ENCODE measurements at places on chromosomes 11 and 22.
A peak's percentile ranks its signal among the peaks of the same experiment; 100 is the strongest.

DNA sequence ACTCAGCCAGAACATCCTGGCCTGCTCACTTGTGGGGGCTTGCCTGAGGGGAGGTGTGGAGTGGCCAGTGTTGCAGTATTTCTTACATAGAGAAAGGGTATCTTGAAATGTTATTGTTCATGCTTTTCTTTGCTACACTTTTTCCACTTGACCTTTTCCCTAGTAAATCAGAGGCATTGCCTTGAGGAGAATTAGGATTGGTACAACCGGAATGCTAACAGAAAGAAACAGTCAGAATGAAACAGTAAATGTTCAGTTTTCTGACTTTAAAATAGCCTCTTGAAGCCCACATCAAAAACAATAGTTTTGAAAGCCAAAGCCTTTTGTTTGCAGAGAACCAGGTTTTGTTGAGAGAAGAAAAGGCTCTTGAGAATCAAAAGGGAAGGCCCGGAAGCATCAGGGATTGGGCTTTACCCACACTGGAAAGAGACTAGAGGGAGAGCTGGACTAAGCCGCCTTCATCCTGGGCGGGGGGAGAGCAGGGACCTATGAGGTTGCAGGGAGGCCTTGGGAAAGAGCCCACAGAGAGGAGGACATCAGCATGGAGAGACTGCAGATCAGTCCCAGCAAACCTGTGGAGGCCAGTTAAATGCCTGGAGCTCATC is 12.4 kb downstream of the ADM start:
- no peak for DNase-seq

DNA sequence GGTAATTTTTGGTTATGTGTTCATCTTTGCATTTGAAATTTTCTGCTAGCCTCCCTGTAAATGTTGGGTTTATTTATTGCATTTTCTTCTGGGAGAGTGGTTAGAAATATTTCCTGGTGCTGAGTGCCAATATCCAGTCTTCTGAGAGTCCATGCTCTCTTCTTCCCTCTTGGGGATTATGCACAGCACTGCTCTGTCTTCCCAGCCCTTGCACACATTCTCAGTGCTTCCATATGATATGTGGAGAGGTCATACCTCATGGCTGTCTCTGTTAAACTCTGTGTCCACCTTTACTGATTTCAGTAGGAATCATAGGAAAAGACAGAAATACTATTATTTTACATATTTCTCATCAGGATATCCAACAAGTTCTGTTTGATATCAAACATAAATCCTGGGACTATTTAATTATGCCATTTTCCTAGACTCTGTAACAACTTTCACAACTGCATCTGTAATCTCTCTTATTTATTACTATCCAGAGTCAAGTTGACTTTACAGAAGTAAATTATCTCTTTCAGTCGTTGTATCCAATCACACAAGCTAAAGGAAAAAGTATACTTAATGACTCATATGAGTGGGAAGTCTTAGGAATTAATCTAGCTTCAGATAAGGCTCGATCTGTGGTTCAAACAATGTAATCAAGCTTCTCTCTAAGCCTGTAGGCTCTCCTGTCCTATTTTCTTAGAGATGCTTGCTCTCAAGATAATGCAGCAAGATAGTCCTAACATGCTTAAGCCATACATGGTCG is 2.7 kb upstream of the NXPE1 start:
- no peak for DNase-seq

GRCh38 chr22:28032861-28033260 is 113.8 kb upstream of the PITPNB start:
- no peak for DNase-seq

- DNase-seq = no peak
Measured at GRCh38 chr11:69877235-69877634, 58.0 kb upstream of the FGF3 start.

GRCh38 chr11:122781378-122782195 is 56.7 kb upstream of the CRTAM start:
- peak; percentile 75 for DNase-seq

GRCh38 chr11:74138572-74138971 is 32.2 kb downstream of the C2CD3 start:
- no peak for DNase-seq

GRCh38 chr11:78041843-78042440 is 18.9 kb upstream of the KCTD14 start:
- no peak for DNase-seq

- no peak for DNase-seq
Measured at GRCh38 chr11:7612056-7612660, 61.1 kb downstream of the CYB5R2 start.

- no peak for DNase-seq
Measured at GRCh38 chr22:37063431-37064420, 12.2 kb downstream of the KCTD17 start.

- DNase-seq = peak; percentile 53
Measured at GRCh38 chr11:61815790-61816735, 740 bp downstream of the FADS1 start.

GRCh38 chr11:117083011-117083935 is 15.0 kb downstream of the SIK3 start:
- DNase-seq = no peak

DNA sequence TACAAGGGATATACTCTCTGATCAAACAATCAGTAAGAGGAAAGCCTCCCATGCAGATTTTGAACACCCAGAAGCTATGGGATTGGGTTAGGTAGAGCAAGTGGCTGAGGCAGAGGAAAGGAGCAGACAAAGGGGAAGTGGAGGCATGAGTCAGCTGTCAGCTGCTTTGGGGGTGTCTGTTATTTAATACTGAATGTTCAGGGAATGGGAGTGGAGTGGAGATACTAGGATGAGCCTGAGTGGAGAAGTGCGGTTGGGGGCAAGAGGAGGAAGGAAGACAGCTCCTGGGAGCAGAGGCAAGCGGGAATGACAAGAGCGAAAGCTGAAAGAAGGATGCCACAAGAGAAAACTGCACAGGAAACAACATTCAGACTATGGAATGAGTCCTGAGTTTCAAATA is 22.7 kb upstream of the TMPRSS5 start:
- DNase-seq = no peak

- DNase-seq = no peak
Measured at GRCh38 chr11:133995066-133995465, 38.3 kb upstream of the IGSF9B start.

DNA sequence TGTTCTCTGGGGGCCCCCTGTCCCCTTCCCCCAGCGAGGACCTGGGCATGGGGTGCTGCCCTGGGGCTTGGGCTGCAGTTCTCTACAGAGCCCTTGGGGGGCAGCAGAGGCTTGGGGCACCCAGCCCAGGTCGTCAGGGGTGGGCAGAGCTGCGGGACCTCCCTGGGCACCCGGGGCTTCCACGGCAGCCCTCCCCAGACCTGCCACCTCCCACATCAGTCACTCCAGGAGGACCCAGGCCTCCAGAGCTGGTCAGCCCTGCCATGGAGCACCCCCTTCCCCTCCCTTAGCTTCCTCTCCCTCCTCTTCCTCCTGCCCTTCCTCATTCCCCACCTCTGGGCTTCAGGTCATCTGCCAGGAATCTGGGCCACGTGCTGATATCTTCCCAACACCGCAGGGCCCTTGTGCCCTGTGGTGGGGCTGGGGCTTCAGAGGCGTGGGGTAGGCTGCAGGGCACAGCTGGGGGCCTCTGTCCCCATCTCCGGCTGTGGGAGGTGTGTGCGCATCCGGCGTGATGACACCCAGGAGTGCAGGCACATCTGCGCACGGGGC is 5.8 kb downstream of the TSPAN4 start:
- DNase-seq = peak; percentile 64

DNA sequence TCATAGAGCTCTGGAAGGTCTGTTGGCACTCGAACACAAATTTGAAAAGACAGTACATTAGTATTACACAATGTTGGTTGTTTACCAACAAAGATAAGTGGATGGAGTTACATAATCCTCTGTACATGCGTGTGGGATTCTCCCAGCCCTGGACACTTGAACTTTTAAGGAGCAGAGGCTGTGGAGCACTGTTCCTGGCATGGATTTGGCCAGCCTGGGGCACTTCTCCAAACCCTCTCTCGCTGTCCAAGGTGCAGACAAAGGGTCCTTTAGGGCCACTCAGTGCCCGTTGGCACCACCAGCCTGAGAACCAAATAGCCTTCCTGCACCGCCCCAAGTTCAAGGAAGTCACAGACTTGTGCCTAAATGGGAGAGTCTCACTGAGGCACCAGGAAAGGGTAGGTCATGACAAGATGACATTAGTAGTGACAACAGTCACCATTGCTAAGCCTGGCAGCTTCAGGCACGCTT is 1.6 kb upstream of the ANO1 start:
- DNase-seq = no peak

GRCh38 chr22:47193606-47194329 is 431.3 kb downstream of the TBC1D22A start:
- DNase-seq = no peak

DNA sequence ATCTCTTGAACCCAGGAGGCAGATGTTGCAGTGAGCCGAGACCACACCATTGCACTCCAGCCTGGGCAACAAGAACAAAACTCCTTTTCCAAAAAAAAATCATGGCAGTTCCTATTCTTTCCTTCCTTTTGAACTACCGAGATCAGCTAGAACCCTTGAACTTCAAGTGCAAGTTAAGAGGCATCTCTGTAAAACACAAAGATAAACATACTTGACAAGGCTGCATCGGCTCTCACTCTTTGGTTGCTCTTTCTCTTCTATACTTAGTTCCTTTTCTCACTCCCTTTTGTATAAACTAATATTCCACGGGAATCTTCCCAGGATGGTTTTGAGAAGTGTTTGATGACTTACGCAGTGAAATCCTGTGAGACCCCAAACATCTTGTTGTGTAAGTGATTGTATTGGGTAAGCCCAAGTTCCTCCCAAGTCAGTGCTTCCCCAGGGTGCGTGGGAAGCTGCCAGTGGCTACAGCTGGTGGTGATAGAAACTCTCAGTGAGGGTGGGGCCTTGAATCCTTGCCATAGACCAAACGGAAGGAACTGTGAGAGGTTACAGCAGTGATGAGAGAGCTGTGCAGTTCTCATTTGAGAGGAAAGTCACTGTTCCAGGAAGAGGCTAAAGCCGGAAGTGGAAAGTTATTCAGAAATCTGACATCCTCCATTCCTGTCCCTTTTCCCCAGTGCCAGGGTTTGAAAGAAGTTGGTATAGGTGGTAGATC is 24.1 kb upstream of the CDC42EP2 start:
- no peak for DNase-seq

DNA sequence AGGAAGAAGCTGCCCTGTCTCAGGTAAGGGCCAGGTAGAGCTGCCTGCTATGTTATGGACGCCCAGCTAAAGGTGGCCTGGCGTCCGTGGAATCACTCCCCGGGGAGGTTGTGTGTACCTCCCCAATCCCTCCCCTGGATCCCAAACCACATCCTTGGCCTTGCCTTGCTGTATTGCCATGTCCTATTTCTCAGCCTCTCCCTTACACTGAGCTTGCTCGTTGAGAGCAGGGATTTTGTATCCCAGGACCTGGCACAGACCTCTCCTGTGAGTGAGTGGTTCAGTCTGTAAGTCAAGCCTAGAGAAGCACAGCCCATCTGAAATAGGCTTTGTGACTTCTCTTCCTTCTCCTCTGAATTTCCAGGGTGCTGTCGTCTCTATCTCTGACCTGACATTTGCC is 53.9 kb downstream of the TRAF6 start:
- no peak for DNase-seq

GRCh38 chr11:122632181-122632824 is 23.2 kb upstream of the UBASH3B start:
- DNase-seq = no peak

- no peak for DNase-seq
Measured at GRCh38 chr11:102244681-102245409, 72.4 kb upstream of the BIRC3 start.

DNA sequence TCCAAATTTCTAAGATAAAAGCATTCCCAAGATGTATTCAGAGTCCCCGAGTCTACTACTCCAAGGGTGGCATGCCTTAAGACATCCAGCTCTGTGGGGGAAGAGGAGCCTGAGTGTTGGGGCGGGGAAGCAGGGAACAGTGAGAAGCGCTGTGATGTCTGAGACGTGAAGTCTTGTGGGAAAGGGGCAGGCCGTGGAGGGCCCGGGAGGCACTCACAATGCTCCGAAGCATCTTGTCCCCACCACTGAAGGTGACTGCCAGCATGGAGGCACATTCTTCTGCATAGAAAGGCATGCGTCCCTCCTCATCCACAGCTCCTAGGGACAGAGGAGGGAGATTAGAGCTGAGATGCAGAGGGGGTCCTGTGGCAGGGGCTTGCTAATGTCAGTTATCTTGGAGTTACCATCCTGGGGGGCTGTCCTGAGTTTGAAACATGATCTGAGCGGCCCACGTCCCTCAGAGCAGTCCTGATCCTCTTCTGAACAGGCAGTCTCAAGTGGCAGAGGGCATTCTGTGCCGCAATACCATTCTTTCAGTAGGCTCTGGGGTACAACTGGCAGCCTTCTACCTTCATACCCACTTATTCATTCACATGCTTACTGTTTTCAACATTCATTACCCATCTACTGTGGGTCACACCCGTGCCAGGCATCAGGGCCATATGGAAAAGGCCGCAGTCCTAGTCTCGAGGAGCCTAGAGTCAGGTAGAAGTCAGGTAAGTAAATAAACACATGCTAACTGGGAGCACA is 8.7 kb downstream of the PCSK7 start:
- DNase-seq = no peak

DNA sequence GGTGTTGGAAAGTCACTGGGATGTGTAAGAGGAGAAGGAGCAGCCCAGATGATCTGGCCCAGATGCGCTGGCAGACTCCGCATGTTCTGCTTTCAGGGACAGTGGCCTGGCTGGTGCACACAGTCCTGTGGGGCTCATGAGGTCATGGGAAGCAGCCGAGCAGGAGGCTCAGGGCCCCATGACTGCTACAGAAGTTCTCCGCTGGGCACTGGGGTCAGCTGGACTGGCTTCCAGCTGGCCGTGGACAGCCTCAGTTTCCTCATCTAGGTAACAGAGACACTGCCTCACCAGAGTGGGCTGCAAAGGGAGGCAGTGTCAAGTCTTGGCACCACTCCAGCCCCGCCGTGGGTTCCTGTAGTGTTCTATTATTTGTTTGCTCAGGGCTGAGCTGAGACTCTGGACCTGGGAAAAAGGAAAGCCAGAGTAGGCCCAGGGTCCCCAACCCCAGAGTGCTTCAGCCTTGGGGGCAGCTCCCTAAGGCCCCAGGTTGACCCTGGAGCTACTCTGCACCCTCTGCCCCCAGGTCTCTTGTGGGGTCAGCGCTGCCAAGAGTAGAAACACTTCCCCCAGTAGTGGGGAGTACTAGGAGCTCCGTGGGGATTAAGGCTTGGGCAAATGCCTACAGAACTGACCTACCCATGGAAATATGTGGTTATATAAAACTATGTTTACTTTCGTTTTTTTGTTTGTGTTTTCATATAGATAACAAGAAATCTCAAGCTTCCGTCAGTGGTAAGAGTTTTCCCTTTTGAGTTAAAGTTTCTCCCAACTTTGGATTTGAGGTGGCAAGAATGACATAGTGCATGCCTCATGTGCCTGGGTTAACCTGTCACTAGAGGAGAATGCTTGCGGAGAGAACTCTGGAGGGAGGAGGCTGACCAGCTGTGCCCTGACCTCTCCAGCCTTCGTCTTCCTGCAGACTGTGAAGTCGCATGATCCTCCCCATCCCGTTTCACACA is 45.3 kb downstream of the MED15 start:
- DNase-seq = no peak

DNA sequence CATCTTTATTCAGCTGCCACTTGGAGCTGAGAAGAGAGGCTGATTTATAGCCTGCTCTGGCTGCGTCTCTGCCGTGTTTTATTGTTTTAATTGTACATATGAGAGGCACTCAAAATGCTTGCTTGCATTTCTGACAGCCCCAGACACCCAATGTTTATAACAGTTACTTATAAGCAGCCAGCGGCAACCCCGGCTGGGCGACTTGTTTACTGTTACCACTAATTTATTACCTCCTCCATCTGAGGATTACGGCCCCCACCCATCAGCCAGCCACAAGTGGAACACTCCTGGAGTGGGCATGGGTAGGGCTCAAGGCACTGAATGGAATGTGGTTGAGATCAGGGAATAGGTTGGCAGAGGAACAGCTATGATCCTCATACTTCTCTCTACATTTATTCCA is 61.2 kb downstream of the CLPB start:
- no peak for DNase-seq

Measured in stimulated activated CD4-positive, alpha-beta T cell treated with anti-CD3 and anti-CD28 coated beads, Interleukin-4, amount 100 ng/mL, for 4 hours (primary cell).